ENCODE measurements at places on chromosomes 1 and 21. TPM values are rescaled to one million over a fixed set of nuclear protein-coding genes. Genes with fewer than 3 reads are reported as not detected.

Gene ST6GALNAC3
- total RNA-seq = 0.39 TPM

Gene PTCH2
- total RNA-seq = 0.20 TPM

Gene LGR6
- not detected for total RNA-seq

Gene OR2G6
- total RNA-seq = not detected
